ENCODE measurements at places on chromosomes 6 and 20. TPM values are rescaled to one million over a fixed set of nuclear protein-coding genes. Genes with fewer than 3 reads are reported as not detected.

GRCh38 chr20:32474967-32475811, 109.9 kb downstream of the NOL4L start:
- no peaks in the 10 kb centered on the region for H3K4me1 ChIP-seq
- H3K36me3 ChIP-seq: no peaks in the 10 kb centered on the region
- H3K27ac ChIP-seq: peak overlapping the region; percentile 78

DNA sequence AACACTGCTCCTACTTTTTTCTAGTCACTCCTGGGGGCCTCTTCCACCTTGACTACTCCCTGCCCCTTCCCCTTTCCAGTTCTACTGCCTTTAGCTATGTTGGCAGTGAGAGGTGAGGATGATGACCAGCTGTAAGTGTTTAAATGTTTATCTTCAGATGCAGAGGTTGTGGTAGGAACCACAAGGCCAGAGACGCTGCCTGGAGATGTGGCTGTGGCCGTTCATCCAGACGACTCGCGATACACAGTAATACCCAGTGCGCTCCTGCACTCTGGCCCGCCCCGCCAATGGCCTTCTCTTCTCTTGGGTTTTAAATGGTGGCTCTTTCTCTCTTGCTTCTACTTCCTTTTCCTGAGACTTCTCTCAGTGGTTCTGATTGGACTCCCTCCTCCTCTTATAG, 4.6 kb downstream of the VARS2 start:
- H3K4me1 ChIP-seq: peaks cover 21% of the 10 kb centered on the region
- no peak overlapping the region for H3K4me3 ChIP-seq
- H3K27ac ChIP-seq: no peak overlapping the region
- DNase-seq: no peak

KCNS1 gene
- total RNA-seq: 0.39 TPM

ACOT8 gene
- 40.9 TPM for total RNA-seq

DNA sequence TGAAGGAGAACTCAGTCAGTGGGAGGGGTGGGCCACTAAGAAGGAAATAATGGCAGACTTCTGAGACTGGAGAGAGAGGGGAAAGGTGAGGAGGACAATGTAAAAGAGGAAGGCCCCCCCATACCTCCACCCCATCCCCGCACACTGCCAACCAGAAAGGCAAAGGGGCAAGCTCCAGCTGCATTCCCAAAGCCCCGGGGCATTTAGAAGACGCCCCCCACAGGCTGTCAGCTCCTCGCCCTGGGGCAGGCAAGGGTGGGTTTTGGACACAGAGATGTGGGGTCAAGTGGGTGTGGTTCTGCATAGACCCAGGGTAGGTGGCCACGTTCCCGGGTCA, 20.8 kb upstream of the SLC22A7 start:
- no peaks in the 10 kb centered on the region for H3K27me3 ChIP-seq
- no peak for DNase-seq
- H3K36me3 ChIP-seq: no peaks in the 10 kb centered on the region
- no peaks in the 10 kb centered on the region for H3K4me1 ChIP-seq
- H3K27ac ChIP-seq: no peak overlapping the region
- H3K4me3 ChIP-seq: no peak overlapping the region

PACRG gene
- 21.3 TPM for total RNA-seq

HTR1B gene
- total RNA-seq: not detected

ENPP1 gene
- total RNA-seq: 5.5 TPM

DNA sequence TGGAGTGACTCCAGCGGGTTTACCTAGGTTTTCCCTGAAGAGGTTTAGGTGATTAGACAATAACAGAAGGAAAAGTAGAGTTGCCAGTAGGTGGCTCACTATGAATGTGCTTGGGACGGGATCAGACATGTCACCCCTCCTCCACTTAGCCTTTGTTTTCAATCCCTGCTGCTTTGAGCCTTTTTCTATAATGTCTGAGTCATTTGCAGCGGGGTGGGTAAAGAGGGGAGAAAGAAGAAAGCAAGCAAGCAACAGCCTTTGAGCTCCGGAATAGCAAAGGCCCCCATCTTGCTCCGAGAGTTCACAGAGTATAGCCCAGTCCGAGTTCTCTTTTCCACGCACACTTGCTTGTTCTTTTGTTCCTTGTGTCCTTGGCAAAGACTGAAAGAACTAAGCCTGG, 129.1 kb downstream of the PACRG start:
- peaks cover 4% of the 10 kb centered on the region for H3K4me1 ChIP-seq
- no peak overlapping the region for H3K4me3 ChIP-seq
- H3K27ac ChIP-seq: peak overlapping the region; percentile 46
- H3K27me3 ChIP-seq: no peaks in the 10 kb centered on the region

CCDC28A gene
- total RNA-seq: 11.0 TPM

DNA sequence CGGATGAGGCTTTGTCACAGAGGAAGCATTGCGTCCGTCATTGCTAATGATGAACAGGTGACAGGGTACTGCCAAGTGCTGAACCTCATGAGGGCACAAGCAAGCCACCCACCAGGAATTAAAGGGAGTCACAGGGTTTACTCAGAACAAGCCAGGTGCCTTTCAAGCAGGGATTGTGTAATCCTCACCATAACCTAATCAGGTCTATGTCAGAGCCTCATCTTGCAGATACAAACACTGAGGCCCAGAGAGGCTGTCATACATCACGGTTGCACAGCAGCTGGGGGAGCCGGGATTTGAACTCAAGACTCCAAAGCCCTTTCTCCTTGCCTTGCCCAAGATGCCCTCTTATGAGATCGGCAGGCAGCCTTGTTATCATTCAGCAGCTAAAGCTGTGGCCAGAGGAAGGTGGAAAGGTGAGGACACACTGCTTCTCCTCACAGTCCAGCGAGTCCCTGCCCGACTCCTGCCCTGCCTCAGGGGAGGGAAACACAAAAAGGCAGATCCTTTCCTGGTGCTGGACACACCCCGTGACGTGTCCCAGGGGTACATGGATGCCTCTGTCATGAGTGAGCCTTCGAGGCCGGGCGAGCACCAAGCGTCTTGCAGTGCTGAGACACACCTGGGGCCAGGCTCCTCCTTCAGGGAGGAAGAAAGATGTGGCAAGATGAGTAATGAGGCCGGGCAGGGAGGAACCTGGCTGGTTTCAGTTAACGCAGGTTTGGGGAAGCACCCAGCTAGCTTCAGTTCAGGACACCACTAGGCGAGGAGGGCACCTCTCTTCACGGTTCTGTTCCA, 214.9 kb downstream of the LY86 start:
- H3K4me1 ChIP-seq: no peaks in the 10 kb centered on the region
- no peaks in the 10 kb centered on the region for H3K27me3 ChIP-seq
- no peaks in the 10 kb centered on the region for H3K36me3 ChIP-seq
- DNase-seq: no peak

GRCh38 chr20:43983359-43983758, 68.7 kb downstream of the TOX2 start:
- H3K4me3 ChIP-seq: no peak overlapping the region
- no peak for DNase-seq
- no peak overlapping the region for H3K27ac ChIP-seq

DNA sequence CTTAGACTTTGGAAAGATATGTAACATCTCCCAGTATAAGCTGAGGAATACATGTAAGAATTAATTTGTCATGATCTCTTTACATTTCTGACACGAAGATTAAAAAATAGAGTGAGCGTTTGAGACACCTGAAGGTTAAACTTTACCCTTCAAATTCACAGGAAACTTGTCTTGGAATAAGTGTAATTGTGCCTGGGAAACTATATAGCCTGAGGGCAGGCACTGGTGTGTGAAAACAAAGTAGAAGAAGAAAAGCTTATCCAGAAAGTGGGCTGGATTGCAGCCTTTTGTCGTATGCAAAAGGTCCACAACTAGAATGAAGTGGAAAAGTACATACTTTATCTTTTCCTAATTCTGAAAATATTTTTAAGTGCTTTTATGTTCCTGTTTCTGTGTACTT, 275.7 kb upstream of the TCF21 start:
- H3K36me3 ChIP-seq: no peaks in the 10 kb centered on the region
- DNase-seq: no peak
- H3K27me3 ChIP-seq: no peaks in the 10 kb centered on the region
- H3K4me1 ChIP-seq: no peaks in the 10 kb centered on the region

AKAP12 gene
- 27.7 TPM for total RNA-seq

KCNK16 gene
- not detected for total RNA-seq

TUBB1 gene
- total RNA-seq: 0.19 TPM

DNA sequence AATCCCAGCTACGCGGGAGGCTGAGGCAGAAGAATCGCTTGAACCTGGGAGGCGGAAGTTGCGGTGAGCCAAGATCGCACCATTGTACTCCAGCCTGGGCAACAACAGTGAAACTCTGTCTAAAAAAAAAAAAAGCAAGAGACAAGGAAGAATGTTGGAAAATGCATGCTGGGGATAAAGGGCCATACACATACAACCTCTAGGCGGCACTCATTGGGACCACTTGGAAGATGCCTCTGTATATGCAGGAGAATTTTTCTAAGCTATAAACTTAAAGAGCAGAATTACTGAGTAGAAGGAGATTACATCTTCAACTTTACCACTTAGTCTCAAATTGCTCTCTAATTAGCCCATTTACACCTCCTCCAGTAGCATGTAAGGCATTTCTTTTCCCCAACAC, 42.8 kb downstream of the ZBTB9 start:
- no peaks in the 10 kb centered on the region for H3K36me3 ChIP-seq
- H3K4me3 ChIP-seq: no peak overlapping the region
- H3K27me3 ChIP-seq: no peaks in the 10 kb centered on the region
- no peak for DNase-seq

DNA sequence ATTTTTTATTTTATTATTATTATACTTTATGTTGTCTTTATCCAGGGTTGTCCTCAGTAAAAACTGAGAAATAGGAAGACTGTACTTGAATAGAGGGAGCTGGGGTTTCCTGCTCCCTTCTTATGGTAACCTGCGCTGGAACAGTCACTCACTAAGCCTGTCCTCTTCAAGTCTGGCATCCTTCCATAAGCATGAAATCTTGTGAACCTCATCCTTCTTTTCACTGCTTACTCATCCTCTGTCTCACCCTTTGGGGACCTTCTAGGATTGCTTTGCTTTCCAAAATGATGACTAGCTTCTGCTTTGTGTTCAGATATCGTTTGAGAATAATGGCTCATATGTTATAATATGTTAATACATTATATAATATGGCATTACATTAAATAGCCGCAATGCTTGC, 90.6 kb downstream of the C6orf118 start:
- H3K36me3 ChIP-seq: no peaks in the 10 kb centered on the region
- no peak overlapping the region for H3K4me3 ChIP-seq
- no peak overlapping the region for H3K27ac ChIP-seq
- H3K27me3 ChIP-seq: no peaks in the 10 kb centered on the region
- DNase-seq: no peak

MATN4 gene
- not detected for total RNA-seq

- no peak overlapping the region for H3K4me3 ChIP-seq
- no peak overlapping the region for H3K27ac ChIP-seq
- H3K36me3 ChIP-seq: peaks cover 32% of the 10 kb centered on the region
- no peak for DNase-seq
These were observed 58.7 kb downstream of the VAPB start for GRCh38 chr20:58447511-58448391.

HSPA1L gene
- 1.1 TPM for total RNA-seq

RBM39 gene
- 106 TPM for total RNA-seq

DNA sequence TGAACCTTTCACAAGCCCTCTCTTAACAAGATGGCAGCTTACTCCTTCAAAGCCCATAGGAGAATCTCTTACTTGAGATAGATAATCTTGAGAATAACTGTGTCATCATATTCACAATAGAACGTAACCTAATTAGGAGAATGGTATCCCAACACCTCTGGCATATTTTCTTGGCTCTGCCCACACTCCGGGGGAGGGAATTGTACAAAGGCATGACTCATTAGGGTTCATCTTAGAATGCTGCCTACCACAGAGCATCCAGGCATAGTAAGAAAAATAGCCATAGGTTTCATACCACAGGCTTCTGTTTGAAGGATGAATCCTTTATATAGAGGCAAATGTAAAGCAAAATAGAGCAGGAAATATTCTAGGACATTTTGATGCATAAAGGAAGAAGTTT, 1100.6 kb upstream of the CITED2 start:
- no peak overlapping the region for H3K27ac ChIP-seq
- no peaks in the 10 kb centered on the region for H3K4me1 ChIP-seq
- no peak overlapping the region for H3K4me3 ChIP-seq
